T-helper 22 cell (primary cell): ENCODE measurements at places on chromosomes 16 and 17.
A peak's percentile ranks its signal among the peaks of the same experiment; 100 is the strongest.

DNA sequence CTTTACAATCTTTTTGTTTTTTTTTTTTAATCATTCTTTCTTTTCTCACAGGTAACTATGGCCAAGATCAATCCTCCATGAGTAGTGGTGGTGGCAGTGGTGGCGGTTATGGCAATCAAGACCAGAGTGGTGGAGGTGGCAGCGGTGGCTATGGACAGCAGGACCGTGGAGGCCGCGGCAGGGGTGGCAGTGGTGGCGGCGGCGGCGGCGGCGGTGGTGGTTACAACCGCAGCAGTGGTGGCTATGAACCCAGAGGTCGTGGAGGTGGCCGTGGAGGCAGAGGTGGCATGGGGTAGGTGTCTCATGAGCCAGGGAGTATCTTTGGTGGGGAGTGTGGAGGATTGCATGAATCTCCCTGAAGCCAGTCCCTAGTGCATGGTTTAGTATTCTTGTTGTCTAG lies 4.9 kb downstream of the FUS start:
- no peak for DNase-seq

DNA sequence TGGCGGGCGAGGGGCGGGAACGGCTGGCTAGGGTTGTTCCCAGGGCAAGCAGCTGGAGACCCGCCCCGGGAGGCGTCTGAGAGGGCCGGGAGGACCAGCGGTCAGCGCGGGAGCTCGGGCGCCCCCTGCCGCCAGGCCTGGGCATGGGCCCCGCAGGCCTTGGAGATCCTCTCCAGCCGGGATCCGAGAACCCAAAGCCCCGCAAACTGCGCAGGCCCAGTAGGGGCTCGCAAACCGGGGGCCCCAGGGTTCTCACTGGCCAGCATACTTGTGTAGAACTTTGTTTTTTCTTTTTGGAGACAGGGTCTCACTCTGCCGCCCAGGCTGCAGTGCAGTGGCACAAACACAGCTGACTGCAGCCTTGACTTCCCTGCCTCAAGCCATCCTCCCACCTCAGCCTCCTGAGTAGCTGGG lies 20.8 kb upstream of the ZNF423 start:
- DNase-seq: no peak

DNA sequence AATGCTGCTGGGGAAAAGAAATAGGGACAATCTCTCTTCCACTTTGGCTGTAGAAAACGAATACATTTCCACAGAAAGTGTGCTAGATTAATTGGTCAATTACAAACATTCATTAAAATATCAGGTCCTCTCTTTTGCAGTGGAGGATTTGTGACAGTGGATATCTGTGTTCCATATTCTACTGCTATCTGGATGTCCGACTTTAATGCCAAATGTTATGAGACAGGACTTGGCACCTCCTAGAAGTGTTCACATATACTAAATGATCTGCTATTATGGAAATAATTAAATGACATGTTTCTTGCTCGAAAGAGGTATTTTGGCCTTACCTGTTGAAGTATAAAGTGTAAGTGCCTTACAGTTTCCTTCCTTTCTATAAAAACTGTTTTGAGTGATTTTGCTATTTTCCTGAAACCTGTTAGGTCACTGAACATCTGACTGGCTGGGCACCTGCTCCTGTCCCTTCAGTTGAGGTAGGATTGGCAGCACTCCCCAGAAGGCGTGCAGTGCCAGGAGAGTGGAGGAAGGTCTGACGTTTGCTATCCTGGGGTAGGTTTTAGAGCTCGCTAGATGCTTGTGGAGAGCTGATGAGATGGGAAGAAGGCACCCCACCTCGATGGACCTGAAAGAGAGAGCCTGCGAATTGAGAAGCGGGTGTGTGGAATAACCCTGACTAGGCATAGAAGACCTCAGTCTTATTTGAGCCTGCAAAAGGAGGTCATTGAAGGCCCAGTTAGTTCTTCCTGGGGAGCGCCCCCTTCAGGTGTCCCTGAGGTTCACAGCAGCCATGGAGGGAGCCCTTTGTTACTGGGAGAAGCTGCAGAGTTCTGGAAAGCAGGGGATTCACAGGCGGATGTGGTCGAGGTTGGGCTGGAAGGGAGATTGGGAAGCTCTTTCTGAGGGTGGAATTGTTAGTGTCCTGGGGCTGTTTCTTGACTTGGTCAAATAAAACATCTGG lies 159.4 kb upstream of the ZNF267 start:
- DNase-seq: no peak

DNA sequence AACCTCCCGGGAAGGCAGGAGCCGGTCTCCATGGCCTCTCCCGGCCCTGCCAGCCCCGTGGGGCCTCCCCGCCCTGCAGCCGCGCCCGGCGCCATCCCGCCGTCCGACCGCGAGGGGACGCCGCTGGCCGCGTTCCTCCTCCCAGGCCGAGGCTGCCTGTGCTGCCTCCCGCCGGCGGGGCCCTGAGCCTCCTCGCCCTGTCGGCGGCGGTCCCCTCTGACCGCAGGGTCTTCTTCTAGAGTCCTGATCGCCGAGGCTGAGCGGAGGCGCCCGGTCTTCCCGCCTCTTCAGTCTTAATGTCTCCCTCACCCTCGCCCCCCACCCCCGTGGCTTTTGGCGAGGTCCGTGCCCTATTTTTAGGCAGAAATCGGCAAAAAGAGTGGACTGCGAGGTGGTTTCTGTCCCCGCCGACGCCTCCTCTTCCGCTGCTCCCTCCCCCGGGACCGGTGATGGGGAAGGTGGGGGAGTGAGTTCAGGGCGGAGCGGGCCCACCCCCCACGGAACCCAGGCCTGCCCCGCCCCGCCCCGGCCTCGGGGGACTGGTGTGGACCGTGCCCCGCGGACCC lies 794 bp upstream of the CPNE7 start:
- DNase-seq: peak; percentile 12

- no peak for DNase-seq
Observed at GRCh38 chr16:74487634-74488495, 66.6 kb upstream of the CLEC18B start.
